Left lobe of liver (tissue), 2 donors: ENCODE measurements at places on chromosomes 3 and 15. TPM values are rescaled to one million over a fixed set of nuclear protein-coding genes. Genes with fewer than 3 reads are reported as not detected.

Gene GP9
- 0.20 TPM for total RNA-seq

Gene LRRIQ4
- total RNA-seq = not detected

Gene FBXL2
- total RNA-seq = 0.38 TPM

Gene LYZL4
- total RNA-seq = not detected

Gene MUSTN1
- 0.38 TPM for total RNA-seq
